ENCODE measurements at places on chromosomes 5 and 9.

- no peak for DNase-seq
Observed at GRCh38 chr5:88419931-88420330, 151.3 kb upstream of the TMEM161B start.

DNA sequence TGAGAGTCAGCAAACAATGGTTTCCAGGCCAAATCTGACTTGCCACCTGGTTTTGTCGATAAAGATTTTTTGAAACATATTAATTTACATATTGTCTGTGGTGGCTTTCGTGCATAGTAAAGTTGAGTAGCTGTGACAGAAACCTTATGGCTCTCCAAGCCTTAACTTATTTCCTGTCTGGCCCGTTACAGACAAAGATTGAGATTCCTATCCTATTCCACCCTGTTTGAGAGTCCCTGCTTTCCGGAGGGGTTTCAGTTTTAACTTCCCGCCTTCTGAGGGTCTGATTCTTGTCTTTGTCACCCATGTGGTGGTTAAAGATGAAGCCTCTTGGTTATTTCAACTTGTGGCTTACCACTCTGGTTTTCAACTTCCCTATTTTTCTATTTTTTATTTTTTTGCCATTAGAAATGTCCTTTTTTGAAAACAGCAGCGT lies 11.4 kb downstream of the OTULIN start:
- no peak for DNase-seq

- DNase-seq: no peak
Observed at GRCh38 chr9:94981723-94982090, 255.2 kb downstream of the AOPEP start.

DNA sequence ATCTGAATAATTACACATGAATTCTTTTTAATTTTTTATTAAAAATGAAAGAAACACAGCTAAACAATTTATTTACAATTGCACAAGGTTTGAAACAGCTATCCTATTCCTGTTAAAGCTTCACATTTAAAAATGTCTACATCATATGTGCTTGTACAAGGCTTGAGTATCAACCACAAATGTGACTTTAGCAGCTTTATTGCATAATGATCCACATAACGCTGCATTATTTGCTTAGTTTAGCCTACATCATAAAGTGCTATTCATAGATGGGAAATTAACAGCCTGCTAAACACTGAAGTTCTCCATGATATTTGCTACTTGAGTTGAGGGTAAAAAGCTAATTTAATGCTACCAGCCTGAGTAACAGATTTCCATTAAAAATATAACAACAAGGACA lies 45.0 kb downstream of the TRIM36 start:
- DNase-seq: no peak

GRCh38 chr5:138610415-138610917 lies 35.3 kb upstream of the HSPA9 start:
- DNase-seq: no peak

DNA sequence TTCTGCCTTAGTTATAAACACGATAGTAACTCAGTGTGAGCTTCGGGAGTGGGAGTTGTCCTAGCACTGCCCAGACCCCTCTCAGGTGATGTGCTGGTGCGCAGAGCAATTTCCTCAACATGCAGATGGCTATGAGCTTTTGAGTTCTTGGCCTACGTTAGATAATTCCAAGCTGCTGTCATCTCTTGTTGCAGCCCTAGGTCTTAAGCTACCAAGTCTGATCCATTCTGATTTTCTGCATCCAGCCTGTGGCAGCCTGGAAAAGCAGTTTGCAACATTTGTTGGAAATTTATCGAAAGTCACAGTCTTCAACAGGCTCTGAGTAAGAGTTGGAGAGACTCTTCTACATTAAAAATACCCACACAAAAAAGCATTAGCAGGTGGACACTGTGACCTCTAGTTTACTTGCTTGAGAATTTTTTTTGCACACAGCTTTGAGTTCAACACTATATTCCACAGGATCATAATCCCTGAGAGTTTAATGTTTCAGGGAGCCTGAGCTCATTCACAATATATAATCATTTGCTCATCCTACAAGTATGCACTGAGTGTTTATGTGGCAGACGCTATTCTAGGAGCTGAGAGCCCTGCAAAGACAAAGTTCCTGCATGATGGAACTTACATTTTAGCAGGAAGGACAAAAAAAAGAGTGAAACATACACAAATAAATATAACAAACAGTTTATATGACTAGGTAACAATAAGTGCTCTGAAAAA lies 91.6 kb downstream of the UBE2QL1 start:
- no peak for DNase-seq

DNA sequence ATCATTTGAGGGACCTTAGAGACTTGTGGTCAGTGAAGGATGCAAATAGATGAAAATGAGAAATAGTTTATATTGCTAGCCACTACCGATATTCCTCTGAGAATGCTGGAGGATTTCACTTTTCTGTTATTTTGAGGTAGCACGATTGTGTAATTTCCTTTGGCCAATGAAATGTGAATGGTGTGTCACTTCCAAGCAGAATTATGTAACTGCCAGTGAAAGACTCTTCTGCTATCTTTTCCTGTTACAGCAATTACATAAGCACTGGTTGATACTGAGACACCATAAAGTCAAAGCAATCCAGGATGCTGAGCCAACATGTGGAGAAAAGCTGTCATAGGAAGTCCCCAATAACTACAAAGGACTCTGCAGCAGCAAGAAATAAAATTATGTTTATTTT lies 3.6 kb upstream of the PCDHA2 start:
- no peak for DNase-seq

- no peak for DNase-seq
Observed at GRCh38 chr9:82882138-82882537, 180.8 kb downstream of the RASEF start.

GRCh38 chr5:176778921-176779465 lies 31.4 kb upstream of the UNC5A start:
- no peak for DNase-seq

DNA sequence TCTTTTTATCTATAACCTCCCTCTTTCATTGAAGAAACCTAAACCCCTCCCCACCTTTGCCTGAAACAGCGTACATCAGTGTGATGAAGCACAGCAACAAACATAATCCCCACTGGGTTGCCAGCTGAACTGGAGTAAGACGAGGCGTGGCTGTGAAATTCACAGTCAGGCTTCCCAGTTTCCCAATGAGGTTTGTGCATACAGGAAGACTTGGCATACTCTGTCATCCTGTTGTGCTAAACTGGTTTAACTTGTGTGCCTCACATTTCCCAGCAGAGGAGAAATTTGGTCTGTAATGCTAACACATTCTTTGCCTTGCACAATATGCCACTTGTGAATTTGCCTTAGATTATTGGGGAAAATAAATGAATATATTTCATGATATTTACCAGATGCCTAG lies 121.5 kb downstream of the SV2C start:
- no peak for DNase-seq

GRCh38 chr9:136558373-136558772 lies 12.5 kb upstream of the NOTCH1 start:
- no peak for DNase-seq

Data from activated naive CD4-positive, alpha-beta T cell treated with Interleukin-2 at 50 U/mL for 16 hours (primary cell).